ENCODE measurements at places on chromosomes 3 and 15.

GRCh38 chr3:45656575-45657363, 32.4 kb upstream of the SACM1L start:
- peak; percentile 76 for DNase-seq

DNA sequence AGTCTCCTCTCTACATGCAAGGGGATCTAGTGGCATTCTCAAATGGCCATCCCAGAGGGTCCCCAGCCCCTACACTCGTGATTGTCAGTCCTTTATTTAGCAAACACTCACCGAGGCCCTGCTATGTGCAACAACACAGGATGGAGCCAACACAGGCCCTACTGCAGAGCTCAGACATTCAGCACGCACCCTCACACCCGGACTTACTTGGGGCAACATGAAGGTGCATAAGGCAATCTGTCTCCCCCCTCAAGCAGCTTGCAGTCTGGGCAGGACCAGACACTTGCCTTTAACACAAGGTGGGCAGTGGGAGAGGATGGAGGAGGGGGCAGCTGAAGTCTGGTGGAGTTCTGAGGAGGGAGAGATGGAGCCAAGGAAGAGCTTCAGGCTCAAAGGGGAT, 258.4 kb downstream of the XXYLT1 start:
- DNase-seq = no peak

DNA sequence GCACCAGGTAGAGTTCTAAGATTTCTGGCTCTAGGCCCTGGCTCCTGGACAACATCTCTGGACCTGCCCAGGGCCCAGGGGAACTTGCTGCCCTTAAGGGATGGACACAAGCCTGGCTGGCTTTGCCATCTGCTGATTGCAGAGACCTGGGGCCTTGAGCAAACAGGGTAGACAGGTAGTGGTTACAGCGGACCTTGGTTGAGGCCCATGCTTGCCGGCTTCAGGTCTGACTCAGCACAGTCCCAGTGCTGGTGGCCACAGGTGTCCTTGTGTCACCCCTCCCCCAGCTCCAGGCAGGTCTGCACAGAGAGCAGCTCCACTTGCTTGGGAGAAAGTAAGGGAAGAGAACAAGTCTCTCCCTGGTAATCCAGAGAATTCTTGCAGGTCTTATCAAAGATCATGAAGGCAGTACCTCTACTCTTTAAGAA, 15.9 kb upstream of the ACTL6A start:
- DNase-seq = no peak

- no peak for DNase-seq
Observed at GRCh38 chr3:23800731-23801130, 5.0 kb upstream of the UBE2E1 start.

DNA sequence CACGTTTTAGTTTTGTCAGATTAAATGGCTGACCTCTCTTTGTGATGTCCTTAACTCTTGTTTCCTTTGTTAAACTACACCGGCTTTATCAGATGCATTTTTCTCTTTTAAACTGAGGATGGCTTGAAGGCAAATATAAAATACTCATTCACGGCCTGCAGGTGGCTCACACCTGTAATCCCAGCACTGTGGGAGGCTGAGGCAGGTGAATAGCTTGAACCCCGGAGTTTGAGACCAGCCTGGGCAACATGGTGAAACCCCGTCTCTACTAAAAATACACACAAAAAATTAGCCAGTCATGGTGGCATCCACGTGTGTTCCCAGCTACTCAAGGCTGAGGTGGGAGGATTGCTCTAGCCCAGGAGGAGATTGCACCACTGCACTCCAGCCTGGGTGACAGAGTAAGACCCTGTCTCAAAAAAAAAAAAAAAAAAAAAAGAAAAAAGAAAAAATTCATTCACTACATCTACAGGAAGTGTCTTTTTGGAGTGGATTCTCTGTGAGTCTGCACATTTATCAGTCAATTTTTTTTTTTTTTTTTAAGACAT, 34.7 kb upstream of the SACM1L start:
- no peak for DNase-seq

GRCh38 chr3:143476965-143477640, 357.5 kb downstream of the CHST2 start:
- no peak for DNase-seq

DNA sequence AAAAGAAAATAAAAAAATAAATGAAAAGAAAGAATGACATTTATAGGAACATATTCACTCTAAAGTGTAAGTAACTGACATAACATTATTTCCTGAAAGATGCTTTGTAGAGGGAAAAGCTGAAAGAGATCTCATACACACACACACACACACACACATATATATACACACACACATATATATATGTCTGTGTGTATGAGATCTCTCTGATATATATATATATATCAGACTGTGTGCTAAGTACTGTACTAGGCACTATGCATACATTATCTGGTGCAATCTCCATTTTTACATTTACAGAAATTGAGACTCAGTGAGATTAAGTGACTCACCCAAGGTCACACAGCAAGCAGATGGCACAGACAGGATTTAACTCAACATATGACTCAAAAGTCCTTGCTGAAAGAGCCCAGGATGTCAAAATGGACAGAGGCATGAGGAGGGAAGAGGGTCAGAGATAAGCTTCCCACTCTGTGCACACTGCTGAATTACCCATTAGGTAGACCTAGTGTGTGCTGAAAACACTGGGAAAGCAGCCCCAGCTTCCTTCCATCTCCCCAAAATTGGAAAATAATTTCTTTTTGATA, 15.0 kb downstream of the BHLHE40 start:
- no peak for DNase-seq

GRCh38 chr3:138332472-138333073, 2.9 kb upstream of the NME9 start:
- no peak for DNase-seq

DNA sequence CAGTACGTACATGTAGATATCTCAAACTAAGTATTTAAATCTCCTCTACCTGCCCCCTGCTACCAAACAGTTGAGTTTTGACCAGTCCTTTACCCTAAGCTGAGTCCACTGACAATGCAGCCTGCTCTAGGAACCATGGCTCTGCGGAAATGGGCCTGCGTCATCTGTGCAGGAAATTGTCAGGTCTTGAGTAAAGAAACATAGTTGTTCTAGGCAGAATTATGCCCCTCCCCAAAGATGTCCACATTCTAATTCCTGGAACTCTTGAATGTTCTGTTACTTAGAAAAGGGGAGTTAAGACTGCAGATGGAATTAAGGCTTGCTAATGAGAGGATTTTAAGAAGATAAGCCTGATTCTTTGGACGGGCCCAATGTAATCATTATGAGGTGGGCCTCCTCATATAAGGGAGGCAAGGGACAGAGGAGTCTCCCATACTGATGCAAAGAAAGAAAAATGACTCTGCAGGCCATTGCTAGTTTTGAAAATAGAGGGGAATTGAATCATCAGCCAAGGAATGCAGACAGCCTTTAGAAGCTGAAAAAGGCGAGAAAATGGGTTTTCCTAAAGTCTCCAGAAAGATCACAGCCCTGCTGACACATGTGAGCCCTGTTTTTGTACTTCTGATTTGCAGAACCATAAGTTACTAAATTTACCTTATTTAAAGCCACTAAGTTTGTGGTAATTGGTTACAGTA, 5.5 kb upstream of the VGLL3 start:
- no peak for DNase-seq

Measured in stimulated activated CD8-positive, alpha-beta memory T cell treated with anti-CD3 and anti-CD28 coated beads, Interleukin-7, amount 100 ng/mL, for 4 hours (primary cell).